Naive B cell (primary cell): ENCODE measurements at places on chromosomes 3 and 15. TPM values are rescaled to one million over a fixed set of nuclear protein-coding genes. Genes with fewer than 3 reads are reported as not detected.
A peak's percentile ranks its signal among the peaks of the same experiment; 100 is the strongest.

Gene CPLX3
- not detected for polyA plus RNA-seq

GRCh38 chr3:89113344-89113743, 5.9 kb downstream of the EPHA3 start:
- H3K27ac ChIP-seq, result no peak overlapping the region
- H3K36me3 ChIP-seq, result no peaks in the 10 kb centered on the region
- H3K27me3 ChIP-seq, result peaks cover 24% of the 10 kb centered on the region
- H3K4me3 ChIP-seq, result no peak overlapping the region
- peaks cover 5% of the 10 kb centered on the region for H3K4me1 ChIP-seq

GRCh38 chr3:188126276-188126675, 27.7 kb upstream of the LPP start:
- no peaks in the 10 kb centered on the region for H3K27me3 ChIP-seq
- no peak overlapping the region for H3K4me3 ChIP-seq
- peaks cover 24% of the 10 kb centered on the region for H3K4me1 ChIP-seq

DNA sequence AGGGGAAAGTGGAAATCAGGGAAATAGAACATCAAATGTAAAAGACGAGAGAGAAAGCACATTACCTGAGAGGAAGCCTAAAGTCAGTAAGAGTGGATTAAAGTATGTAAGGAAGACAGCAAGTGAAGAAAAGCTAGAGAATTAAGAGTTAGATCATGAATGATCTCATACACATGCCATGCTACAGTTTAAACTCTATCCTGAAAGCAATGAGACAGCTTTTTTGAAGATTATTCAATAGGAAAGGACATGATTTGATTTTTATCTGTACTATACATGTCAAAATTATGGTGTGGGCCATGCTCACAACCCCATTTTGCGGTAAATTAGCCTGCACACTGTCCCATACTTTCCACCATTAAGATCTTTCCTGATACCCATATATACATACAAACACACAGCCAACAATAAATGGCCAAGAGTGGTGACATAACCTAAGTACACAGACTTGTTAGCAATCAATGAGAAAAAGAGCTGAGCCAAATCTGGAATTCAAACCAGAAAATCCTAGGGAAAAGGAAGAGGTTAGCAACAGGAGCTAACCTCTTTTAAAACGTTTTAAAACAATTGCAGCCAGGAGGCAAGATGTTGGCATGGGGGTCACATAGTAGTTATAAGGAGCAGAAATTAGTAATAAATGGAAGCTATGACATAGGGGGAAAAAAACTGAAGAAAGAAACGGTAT, 4.5 kb downstream of the MYO9A start:
- H3K27ac ChIP-seq, result peak overlapping the region; percentile 10
- peaks cover 19% of the 10 kb centered on the region for H3K4me1 ChIP-seq
- no peaks in the 10 kb centered on the region for H3K27me3 ChIP-seq
- no peak for DNase-seq

DNA sequence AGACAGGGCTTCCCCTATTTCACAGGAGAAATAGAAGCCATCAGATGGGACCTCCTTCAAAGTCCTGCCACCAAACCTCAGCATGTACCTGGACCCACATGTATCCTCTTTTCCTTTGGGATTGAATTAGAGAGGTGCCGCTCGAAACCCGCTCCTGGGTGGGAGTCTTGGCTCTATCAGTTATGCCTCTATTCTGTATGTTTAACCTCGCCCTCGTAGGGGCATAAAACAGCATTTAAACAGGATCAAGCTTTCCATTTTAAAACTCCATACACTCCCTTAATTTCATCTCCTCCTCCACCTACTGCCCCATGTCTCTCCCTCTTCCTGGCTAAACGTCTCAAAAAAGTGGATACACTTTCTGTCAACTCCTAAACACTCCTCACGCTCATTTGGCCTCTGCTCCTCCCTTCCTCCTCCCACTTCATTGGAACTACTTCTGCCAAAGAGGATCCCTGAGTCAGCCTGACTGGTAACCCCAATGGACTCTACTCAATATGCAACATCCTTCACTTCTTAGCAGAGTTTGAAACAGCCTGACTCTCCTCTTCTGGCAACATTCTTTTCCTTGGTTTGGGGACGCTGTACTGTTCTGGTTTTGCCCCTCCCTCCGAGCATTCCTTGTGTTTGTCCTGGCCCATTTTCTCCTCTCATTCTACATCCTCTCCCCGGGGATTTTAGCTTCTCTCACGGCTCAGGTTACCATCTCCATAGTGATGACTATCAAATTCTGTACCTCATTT, 23.0 kb upstream of the MUC20 start:
- DNase-seq, result no peak
- H3K36me3 ChIP-seq, result peaks cover 16% of the 10 kb centered on the region
- H3K4me3 ChIP-seq, result no peak overlapping the region
- H3K27ac ChIP-seq, result peak overlapping the region; percentile 2
- H3K4me1 ChIP-seq, result no peaks in the 10 kb centered on the region
